ENCODE measurements at places on chromosomes 11 and 22. TPM values are rescaled to one million over a fixed set of nuclear protein-coding genes. Genes with fewer than 3 reads are reported as not detected.

DNA sequence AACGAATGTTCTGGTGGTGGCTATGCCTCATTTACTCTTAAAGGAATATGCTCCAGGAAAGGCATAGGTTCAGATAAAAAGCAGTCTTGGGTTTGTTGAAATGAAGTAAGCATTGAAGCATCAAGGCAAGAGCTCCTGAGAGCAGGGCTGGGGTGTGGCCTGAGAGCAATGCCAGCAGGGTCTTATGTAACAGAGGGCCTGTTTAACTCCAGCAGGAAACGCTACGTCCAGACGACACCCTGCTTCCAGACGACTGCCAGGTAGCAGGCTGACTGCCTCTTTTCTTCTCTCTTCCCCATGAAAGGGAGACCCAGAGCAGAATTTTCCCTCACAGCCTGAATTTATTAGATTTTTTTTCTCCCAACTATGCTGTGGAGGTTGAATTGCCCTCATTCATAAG lies 127.2 kb upstream of the SLC5A12 start:
- H3K27me3 ChIP-seq: no peaks in the 10 kb centered on the region
- peaks cover 45% of the 10 kb centered on the region for H3K4me1 ChIP-seq
- H3K36me3 ChIP-seq: no peaks in the 10 kb centered on the region
- H3K27ac ChIP-seq: peak overlapping the region; percentile 81

DNA sequence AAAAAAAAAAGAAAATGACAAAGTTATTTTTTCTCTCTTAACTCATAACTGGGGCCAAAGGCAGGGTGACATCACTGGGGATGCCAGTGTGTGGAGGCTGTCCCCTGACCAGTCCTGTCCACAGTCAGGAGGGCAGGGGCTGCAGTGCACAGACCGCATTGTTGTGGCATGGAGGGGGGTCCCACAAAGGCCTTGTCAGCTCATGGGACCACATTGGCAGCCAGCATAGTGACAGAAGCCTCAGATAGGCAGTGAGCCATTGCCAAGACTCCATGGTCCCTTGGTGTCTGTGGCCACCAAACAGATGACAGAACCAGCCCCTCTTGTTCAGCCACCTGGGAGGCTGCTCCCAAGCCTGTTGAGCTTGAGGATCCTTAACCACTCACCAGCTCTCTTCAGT lies 4.1 kb downstream of the TMEM80 start:
- peaks cover 5% of the 10 kb centered on the region for H3K36me3 ChIP-seq
- H3K4me3 ChIP-seq: no peak overlapping the region
- DNase-seq: no peak
- H3K27ac ChIP-seq: no peak overlapping the region
- peaks cover 40% of the 10 kb centered on the region for H3K4me1 ChIP-seq

- no peak for DNase-seq
- no peak overlapping the region for H3K4me3 ChIP-seq
- no peaks in the 10 kb centered on the region for H3K27me3 ChIP-seq
- no peaks in the 10 kb centered on the region for H3K36me3 ChIP-seq
- H3K4me1 ChIP-seq: no peaks in the 10 kb centered on the region
These were observed 24.0 kb upstream of the SMIM38 start for GRCh38 chr11:69131644-69132300.

- H3K36me3 ChIP-seq: no peaks in the 10 kb centered on the region
- no peak overlapping the region for H3K4me3 ChIP-seq
These were observed 1313.1 kb downstream of the JRKL start for GRCh38 chr11:97702951-97703350.

- no peaks in the 10 kb centered on the region for H3K36me3 ChIP-seq
- no peaks in the 10 kb centered on the region for H3K4me1 ChIP-seq
- no peaks in the 10 kb centered on the region for H3K27me3 ChIP-seq
- no peak overlapping the region for H3K4me3 ChIP-seq
These were observed 829.6 kb downstream of the KCNA4 start for GRCh38 chr11:29187215-29187614.

GRCh38 chr11:111091321-111091938 lies 154.1 kb upstream of the POU2AF2 start:
- H3K27me3 ChIP-seq: no peaks in the 10 kb centered on the region
- H3K27ac ChIP-seq: no peak overlapping the region
- no peaks in the 10 kb centered on the region for H3K4me1 ChIP-seq
- no peak for DNase-seq
- no peaks in the 10 kb centered on the region for H3K36me3 ChIP-seq
- H3K4me3 ChIP-seq: no peak overlapping the region

GRCh38 chr11:2072551-2073261 lies 66.5 kb downstream of the IGF2 start:
- DNase-seq: no peak
- no peaks in the 10 kb centered on the region for H3K27me3 ChIP-seq
- H3K4me1 ChIP-seq: no peaks in the 10 kb centered on the region

GRCh38 chr11:126440792-126441514 lies 85.5 kb downstream of the ST3GAL4 start:
- no peaks in the 10 kb centered on the region for H3K36me3 ChIP-seq
- peaks cover 7% of the 10 kb centered on the region for H3K4me1 ChIP-seq
- H3K4me3 ChIP-seq: no peak overlapping the region
- no peaks in the 10 kb centered on the region for H3K27me3 ChIP-seq

DNA sequence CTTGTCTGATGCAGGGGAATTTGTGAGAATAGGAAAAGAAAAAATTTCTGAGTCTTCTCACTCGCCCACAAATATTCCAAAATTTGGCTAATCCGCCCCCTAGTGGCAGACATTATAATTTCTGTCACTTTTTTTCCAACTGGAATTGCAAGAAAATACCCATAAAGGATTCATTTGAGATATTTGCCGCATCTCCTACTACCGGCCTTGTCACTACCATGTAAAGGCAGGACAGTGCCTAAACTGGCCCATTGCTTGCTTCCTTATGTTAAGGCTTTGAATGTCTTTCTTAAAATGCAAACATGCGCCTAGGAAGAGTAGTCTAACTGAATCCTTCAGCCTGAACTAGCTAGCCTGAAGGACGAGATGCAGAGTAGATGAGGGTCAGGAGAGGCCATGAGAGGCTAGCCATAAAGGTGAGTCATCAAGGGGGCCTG lies 9.3 kb upstream of the CEP295 start:
- no peak for DNase-seq
- H3K36me3 ChIP-seq: no peaks in the 10 kb centered on the region
- no peaks in the 10 kb centered on the region for H3K27me3 ChIP-seq
- H3K27ac ChIP-seq: no peak overlapping the region

GRCh38 chr22:46501701-46502100 lies 35.7 kb downstream of the CELSR1 start:
- no peak overlapping the region for H3K4me3 ChIP-seq
- H3K4me1 ChIP-seq: peaks cover 8% of the 10 kb centered on the region
- DNase-seq: no peak
- peak overlapping the region; percentile 48 for H3K27ac ChIP-seq
- H3K27me3 ChIP-seq: no peaks in the 10 kb centered on the region

DNA sequence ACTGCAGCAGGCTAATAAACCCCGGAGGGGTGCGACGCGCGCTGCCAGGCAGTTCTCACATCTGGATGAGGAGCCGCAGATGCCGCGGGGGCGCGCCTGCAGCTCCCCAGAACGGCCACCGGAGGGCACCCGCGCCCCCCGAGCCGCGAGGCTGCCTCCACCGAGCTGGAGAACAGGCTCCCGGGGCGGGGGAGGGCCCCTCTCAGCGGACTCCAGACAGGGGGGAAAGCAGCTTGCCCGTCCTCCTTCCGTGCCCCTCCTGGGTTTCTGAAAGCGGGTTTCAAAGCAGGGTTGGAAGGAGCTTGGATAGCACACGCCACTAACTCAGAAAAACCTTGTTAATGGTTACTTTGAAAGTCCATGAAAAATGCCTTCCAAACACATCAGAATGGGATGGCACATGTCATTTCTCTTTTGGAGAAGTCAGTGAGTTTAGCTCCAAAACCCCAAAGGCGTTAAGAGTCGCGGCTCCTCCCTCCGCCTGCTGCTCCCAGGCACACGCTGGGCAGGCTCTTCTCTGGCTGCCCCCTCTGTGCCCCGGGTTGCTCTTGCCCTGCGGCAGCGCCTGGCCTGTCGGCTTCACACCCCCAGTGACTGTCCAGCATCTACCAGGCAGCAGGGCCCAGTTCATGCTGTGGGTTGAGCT lies 317.8 kb downstream of the NTM start:
- no peaks in the 10 kb centered on the region for H3K27me3 ChIP-seq
- peaks cover 5% of the 10 kb centered on the region for H3K4me1 ChIP-seq
- no peaks in the 10 kb centered on the region for H3K36me3 ChIP-seq
- DNase-seq: peak; percentile 71
- H3K27ac ChIP-seq: no peak overlapping the region

- DNase-seq: no peak
- H3K4me3 ChIP-seq: no peak overlapping the region
- H3K4me1 ChIP-seq: peaks cover 18% of the 10 kb centered on the region
- H3K36me3 ChIP-seq: no peaks in the 10 kb centered on the region
These were observed 89.2 kb upstream of the CRTAM start for GRCh38 chr11:122749005-122749687.

- H3K27ac ChIP-seq: peak overlapping the region; percentile 59
- peaks cover 10% of the 10 kb centered on the region for H3K4me1 ChIP-seq
- DNase-seq: no peak
These were observed 19.8 kb upstream of the TLCD5 start for GRCh38 chr11:120305286-120305685.

GRCh38 chr22:34150023-34150422 lies 229.7 kb upstream of the LARGE1 start:
- H3K27me3 ChIP-seq: no peaks in the 10 kb centered on the region
- H3K4me1 ChIP-seq: no peaks in the 10 kb centered on the region
- no peak overlapping the region for H3K4me3 ChIP-seq
- no peaks in the 10 kb centered on the region for H3K36me3 ChIP-seq
- H3K27ac ChIP-seq: no peak overlapping the region

- H3K4me1 ChIP-seq: no peaks in the 10 kb centered on the region
- no peaks in the 10 kb centered on the region for H3K36me3 ChIP-seq
- H3K4me3 ChIP-seq: no peak overlapping the region
- no peak overlapping the region for H3K27ac ChIP-seq
- H3K27me3 ChIP-seq: no peaks in the 10 kb centered on the region
These were observed 713.5 kb upstream of the API5 start for GRCh38 chr11:42598341-42598740.

DNA sequence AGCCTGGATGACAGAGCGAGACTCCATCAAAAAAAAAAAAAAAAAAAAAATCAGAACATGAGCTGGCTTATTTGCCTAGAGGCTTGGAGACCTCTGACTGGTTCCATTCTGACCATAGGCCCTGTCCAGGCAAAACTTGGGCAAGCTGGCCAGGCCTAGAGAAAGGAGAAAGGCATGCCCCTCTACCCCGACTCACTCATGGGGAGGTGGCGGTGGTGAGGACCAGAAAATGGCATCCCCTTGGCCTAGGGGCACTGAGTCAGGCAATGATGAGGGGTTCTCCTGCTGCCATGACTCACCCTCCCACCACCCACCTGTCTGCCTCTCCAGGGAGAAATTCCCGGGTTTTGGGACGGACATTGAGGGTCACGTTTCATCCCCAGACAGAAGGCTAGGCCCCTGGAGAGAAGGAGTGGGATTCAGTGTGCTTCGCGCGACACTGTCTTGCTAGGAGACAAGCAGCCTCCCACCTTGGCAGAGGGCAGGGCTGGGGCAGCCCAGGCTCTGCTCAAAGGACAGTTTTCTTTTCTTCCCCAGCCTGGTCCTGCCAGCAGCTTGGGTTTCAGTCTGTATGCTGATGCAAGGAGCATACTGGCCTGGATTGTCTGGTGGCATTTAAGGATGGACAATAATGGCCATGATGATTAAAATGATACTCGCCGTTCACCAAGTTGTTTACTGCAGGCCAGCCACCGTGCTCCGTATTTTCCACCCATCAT lies 17.2 kb downstream of the TOB2 start:
- no peaks in the 10 kb centered on the region for H3K27me3 ChIP-seq
- no peak overlapping the region for H3K27ac ChIP-seq
- H3K36me3 ChIP-seq: peaks cover 12% of the 10 kb centered on the region

GRCh38 chr11:35107861-35108260 lies 31.1 kb upstream of the CD44 start:
- no peaks in the 10 kb centered on the region for H3K36me3 ChIP-seq
- peaks cover 17% of the 10 kb centered on the region for H3K4me1 ChIP-seq
- no peaks in the 10 kb centered on the region for H3K27me3 ChIP-seq
- DNase-seq: no peak
- H3K4me3 ChIP-seq: no peak overlapping the region
- no peak overlapping the region for H3K27ac ChIP-seq

- no peak overlapping the region for H3K4me3 ChIP-seq
- no peaks in the 10 kb centered on the region for H3K36me3 ChIP-seq
- peaks cover 45% of the 10 kb centered on the region for H3K4me1 ChIP-seq
- no peak overlapping the region for H3K27ac ChIP-seq
- DNase-seq: no peak
These were observed 15.2 kb downstream of the CD82 start for GRCh38 chr11:44580701-44581100.

- no peak overlapping the region for H3K4me3 ChIP-seq
- H3K27me3 ChIP-seq: no peaks in the 10 kb centered on the region
- H3K36me3 ChIP-seq: no peaks in the 10 kb centered on the region
- peaks cover 9% of the 10 kb centered on the region for H3K4me1 ChIP-seq
- DNase-seq: no peak
These were observed 14.7 kb upstream of the TAB1 start for GRCh38 chr22:39384750-39385480.

DNA sequence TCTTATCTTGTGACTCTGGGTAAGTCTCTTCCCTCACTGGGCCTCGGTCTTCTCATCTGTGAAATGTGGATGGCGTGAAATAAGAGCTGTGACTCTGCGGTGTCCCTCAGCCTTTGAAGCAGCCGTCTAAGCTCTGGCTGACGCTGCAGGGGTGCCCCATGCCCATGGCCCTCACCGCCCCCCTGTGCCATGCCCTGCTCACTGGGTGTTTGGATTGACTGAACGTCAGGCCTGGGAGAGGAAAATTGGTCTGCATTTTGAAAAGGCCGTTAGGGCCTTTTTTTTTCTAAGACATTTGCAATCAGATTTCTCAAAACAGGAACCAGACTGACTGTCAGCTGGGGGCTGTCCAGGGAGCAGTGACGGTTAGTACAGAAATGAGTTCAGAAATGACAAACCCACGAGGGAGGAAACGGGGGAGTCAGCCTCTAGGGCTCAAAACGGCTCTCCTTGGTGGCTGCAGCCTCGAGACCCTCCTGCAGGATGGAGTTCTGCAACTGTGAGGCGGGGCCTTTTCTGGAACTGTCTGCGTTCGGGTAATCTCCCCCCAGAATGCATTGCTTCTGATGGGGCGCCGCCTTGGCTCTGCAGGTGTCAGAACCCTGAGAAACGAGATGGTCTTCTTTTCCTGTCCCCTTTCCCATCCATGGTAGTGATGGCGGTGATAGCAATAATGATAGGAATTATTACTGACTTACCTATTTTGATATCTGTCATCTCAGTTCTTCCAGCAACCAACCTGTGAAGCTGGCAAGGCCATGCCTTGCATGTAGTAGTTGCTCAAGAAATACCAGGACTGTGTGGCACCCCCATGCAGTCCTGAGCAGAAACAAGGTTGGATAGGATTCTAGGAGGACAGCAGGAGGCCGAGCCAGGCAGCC lies 2.0 kb downstream of the GRK2 start:
- no peak for DNase-seq
- peak overlapping the region; percentile 96 for H3K27ac ChIP-seq
- peak overlapping the region; percentile 60 for H3K4me3 ChIP-seq
- H3K27me3 ChIP-seq: no peaks in the 10 kb centered on the region

The GGTLC3 gene
- total RNA-seq: not detected

The SLC6A5 gene
- not detected for total RNA-seq

The DGCR6L gene
- 39.8 TPM for total RNA-seq

The CCDC188 gene
- not detected for total RNA-seq

The OR6A2 gene
- total RNA-seq: not detected

The MIOX gene
- total RNA-seq: not detected

The OR9G4 gene
- not detected for total RNA-seq

The OR52N4 gene
- total RNA-seq: not detected

The PPME1 gene
- total RNA-seq: 29.2 TPM
